T follicular helper cell (primary cell): ENCODE measurements at places on chromosomes 2 and 18.

- no peak for DNase-seq
Measured at GRCh38 chr18:57627488-57627887, 5.9 kb upstream of the NARS1 start.

- no peak for DNase-seq
Measured at GRCh38 chr18:13265008-13265910, 46.7 kb downstream of the LDLRAD4 start.

DNA sequence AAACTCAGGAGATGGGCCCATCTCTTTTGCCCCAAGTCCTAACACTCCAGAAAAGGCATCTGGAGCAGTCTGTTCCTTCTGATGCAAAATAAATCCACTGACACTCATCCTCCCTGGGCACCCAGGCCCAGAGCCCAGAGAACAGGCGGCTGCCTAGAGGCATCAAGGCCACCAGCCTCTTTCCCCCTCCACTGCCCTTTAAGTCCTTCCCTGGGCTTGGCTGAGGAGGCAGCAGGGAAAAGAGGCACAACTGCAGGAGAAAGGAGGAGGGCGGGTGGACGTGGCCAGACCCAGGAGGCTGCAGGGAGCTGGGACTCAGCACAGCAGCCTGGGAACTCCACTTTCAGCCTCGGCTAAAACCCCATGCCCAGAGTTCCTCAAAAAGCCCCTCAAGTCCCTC is 99.7 kb upstream of the ID2 start:
- no peak for DNase-seq

GRCh38 chr18:21605213-21605612 is 4.7 kb upstream of the ESCO1 start:
- no peak for DNase-seq

DNA sequence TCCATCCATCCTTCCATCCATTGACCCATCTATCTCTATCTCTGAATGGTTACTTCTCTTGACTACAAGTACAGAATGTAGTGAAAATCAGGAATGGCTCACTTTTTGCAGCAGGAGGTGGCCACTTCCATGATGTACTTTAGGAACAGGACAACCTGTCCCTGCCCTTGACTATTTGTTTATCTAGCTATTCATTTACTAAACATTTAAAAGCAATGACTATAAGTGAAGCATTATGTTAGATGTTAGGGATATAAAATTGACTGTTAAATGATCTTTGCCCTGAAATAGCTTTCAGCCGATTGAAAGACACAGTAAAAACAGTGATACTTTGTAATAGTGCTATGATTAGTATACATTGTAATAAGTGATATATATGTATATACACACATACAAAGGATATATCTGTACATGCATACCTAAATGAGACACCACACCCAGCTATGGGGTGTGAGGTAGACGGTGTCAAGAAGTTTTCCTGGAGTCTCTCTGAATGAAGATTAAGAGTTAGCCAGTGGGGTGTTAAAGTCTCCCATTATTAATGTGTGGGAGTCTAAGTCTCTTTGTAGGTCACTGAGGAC is 68.5 kb downstream of the C18orf54 start:
- no peak for DNase-seq

DNA sequence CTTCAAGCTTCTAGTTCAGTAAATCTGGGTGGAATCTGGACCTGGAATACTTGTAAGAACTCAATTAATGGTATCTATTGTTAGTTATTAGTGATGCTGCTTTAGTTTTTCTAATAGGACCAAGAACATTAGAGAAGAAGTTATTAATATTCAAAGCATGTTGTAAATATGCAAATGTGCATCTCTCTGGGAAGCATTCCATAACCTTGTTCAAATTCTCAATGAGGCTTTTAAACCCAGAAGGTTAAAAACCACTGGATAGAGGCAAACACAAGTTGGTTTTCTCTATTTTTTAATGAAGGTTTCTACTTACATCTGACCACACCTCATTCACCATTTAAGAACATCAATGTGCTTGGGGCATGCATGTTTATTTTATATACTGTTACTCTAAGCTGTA is 16.1 kb upstream of the ACVR1C start:
- DNase-seq = no peak

DNA sequence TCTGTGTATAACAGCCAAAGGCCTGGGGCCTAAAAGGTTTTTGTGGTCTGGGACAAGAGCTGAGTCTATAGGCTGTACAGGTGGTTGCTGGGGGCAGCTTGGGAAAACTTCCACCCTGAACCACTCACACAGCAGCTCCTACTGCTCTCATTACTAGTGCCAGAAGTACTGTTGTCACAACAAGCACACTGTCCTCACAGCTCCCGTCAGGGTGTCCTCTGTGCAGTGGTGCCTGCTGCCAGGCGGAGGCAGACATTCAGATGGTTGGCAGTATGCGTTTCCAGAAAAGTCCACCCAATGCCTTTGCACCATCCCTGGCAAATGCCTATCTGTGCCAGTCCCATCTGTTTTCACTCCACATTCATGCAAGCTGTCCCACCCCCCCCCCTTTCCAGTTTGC is 58.5 kb downstream of the EPAS1 start:
- DNase-seq = no peak

- no peak for DNase-seq
Measured at GRCh38 chr2:205642599-205643356, 39.5 kb upstream of the NRP2 start.

GRCh38 chr2:240351826-240352426 is 83.5 kb upstream of the GPC1 start:
- DNase-seq = no peak

- no peak for DNase-seq
Measured at GRCh38 chr18:74139411-74139810, 8.2 kb downstream of the FBXO15 start.

- DNase-seq = no peak
Measured at GRCh38 chr18:394987-395362, 105.5 kb downstream of the COLEC12 start.

DNA sequence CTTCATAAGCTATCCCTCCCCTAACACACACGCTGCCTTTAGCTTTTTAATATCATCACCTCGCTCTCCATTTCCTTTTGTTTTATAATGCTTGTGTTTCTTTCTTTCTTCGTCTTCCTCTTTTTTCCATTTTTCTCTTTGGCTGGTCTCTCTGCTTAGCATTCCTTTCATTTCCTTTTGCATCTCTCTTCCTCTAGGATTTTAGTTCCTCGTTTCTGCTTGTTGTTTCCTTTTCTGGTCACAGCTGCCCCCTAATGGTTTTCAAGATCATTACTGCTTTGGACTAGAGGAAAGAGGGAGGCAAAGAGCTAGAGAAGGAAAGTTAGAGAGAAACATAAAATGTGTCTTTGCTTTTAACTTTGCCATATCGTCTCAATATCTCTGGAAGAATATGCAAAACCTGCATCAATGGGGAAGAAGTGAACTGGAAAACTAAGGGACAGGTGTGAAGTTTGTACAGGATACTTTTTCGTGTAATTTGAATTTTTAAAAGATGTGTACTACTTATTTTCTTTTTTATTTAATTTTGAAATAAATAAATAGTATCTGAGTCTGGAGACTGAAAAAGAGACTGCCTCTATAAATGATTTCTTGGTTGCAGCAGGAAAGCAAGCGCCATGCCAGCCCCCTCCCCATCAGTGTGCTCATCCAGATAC is 6.3 kb upstream of the NRP2 start:
- DNase-seq = no peak

- DNase-seq = no peak
Measured at GRCh38 chr2:223815884-223816570, 21.4 kb downstream of the AP1S3 start.

DNA sequence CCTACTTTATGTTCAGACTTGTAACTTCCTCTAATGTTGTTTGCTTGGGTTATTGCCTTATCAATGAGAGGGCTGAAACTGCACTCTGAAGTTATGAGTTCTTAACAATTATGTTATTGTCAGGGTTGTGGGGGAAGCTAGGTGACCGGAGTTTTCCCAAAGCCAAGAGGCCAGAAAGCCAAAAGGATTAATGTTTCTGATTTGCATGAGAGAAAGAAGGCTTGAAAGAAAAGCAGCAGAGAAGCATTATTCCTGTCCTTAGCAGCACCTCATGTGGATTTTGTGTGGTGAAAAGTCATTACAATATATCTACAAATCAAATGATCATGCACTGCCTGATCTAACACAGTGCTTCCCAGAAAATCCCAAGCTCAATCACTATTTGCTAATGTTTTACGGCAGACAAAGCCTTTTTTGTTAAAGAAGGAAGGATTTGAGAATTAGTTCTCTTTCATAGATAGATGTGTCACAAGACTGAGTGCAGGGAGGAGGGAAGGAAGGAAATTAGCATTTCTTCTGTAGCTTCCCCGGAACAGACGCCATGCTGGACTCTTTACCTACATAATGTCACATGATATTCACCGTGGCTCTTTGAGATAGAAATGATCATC is 203.2 kb downstream of the ALK start:
- DNase-seq = no peak

DNA sequence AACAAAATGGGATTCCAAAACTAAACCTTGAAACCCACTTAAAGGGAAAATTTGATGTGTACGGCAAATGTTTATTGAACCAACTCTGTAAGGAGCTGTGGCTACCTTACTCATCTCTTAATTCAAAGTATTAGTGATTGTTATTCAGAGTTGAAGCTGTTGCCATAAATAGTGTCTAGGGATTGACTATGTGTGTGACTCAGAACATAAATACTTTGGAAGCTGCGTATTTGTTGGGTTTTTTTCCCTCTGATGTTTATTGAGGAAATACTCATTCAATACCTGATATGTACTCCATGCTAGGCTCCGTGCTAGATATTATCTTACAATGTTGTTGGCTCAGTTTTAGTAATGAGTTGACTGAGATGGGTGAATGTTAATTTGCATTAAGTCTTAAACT is 90.4 kb downstream of the PTRHD1 start:
- no peak for DNase-seq

- DNase-seq = no peak
Measured at GRCh38 chr2:144477281-144477956, 42.5 kb downstream of the ZEB2 start.

DNA sequence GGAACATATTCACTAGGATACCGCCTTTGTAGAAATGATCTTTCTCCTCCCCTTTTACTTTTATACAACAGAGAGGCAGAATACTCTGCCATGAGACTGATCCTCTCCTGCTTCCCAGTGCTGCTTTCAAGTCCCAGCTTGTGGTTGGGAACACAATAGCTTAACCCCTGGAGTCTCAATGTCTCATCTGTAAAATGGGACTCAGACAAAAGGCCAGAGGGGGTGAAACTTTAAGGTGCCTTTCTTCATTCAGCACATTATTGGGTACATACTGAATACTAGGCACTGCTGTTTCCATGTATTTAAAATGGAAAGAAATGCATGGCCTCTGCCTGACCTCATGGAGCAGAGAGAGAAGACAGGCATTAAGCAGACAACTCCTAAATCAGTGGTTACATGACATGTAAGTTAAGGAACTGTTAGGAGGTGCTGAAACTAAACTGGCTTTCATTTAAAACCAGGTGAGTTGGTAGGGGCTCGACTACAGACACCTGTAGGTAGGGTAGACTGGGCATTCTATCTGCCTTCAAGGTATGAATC is 53.8 kb downstream of the MAP4K4 start:
- DNase-seq = no peak

DNA sequence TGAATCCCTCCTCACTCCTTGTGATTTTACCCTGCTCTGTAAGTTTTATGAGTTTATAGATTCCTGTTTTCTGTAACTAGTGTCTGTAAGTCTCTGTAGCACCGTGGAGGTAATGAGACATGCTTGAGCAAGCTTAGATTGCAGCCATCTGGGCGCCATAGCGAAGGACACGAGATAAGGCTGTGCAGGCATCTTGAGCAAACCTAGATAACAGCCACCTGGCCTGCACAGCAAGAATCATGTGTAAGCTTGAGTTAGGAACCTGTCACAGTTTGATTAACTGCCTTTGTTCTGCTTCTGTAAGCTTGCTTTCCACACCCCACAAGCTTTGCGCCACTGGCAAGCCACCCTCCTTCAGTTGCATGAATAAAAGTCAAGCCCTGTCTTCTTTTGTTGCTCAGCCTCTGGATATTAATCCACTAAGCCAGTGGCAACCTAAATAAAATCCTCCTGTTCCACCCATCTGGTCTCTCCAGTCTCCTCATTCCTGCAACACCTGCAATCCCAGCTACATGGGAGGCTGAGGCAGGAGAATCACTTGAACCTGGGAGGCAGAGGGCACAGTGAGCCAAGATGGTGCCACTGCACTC is 270.6 kb upstream of the RGPD4 start:
- DNase-seq = no peak

DNA sequence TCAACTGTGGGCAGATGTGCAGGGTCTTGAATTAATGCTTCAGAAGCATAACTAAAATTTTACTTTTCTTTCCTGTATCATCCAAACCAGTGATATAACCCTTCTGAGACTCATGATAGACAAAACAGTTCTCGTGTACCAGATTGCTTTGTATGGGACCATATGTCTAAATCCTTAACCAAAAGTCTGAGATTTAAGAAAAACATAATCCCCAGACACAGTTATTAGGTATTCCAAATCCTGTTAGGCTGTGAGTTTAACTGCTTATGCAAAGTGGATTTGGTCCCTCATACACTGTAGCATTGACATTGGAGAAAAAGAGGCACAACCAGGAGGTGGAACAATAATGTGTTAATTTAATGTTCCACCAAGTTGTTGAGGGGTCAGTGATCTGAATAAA is 235.0 kb downstream of the PMAIP1 start:
- no peak for DNase-seq

GRCh38 chr2:221671515-221671914 is 99.4 kb upstream of the EPHA4 start:
- no peak for DNase-seq

DNA sequence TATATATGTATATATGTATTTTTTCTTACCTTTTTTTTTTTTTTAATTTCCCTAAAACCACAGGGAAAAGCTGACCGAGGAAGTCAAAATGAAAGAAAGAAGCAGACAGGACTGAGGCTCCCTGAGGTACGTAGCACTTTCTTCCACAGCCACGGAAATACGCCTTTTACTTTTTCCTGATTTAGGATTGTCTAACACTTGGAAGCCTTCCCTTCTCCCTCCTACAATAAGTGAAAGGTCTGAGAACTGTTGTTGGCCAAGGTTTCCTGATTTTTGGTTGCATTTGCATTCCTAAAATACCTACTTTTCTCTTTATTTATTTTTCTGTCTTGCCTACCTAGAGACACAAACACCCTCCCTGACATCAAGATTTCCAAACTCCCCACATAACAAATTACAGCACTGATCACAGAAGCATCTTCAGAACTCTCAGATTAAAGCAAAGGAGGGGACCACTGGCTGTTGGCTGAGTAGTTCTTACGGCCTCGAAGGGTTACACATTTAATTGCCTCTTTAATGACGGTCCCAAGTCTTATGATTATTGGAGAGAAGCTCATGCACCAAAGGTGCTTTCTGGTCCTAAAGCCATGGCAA is 778.5 kb upstream of the FANCL start:
- DNase-seq = no peak

GRCh38 chr2:160207804-160208654 is 8.0 kb upstream of the ITGB6 start:
- DNase-seq = no peak

DNA sequence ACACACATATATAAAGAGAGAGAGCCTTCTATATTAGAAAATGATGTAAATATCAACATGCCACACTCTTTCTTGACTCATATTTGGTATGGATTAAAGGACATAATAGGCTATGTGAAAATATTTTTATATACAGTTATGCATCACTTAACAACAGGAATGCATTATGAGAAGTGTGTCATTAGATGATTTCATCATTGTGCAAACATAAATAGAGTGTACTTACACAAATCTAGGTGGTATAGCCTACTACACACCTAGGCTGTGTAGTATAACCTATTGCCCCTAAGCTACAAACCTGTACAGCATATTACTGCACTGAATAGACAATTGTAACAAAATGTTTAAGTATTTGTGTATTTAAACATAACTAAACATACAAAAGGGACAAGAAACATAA is 354.8 kb upstream of the CNTNAP5 start:
- DNase-seq = no peak
